Body of pancreas (tissue), 4 donors: ENCODE measurements at places on chromosomes 7 and 10. TPM values are rescaled to one million over a fixed set of nuclear protein-coding genes. Genes with fewer than 3 reads are reported as not detected.

MYO1G gene
- total RNA-seq = 3.3 TPM

EVX1 gene
- not detected for total RNA-seq

SLC26A3 gene
- not detected for total RNA-seq

IDI2 gene
- not detected for total RNA-seq

ADAMTS14 gene
- total RNA-seq = 0.33 TPM

ATOH7 gene
- not detected for total RNA-seq

AOAH gene
- total RNA-seq = 4.9 TPM

ZNF365 gene
- 1.6 TPM for total RNA-seq

HEPACAM2 gene
- total RNA-seq = 2.1 TPM

HMX2 gene
- not detected for total RNA-seq

TMEM270 gene
- not detected for total RNA-seq

OPN4 gene
- not detected for total RNA-seq

CRPPA gene
- total RNA-seq = 1.0 TPM

GCK gene
- 2.1 TPM for total RNA-seq

PNLIPRP2 gene
- total RNA-seq = 2,069 TPM

SH2B2 gene
- 1.0 TPM for total RNA-seq

KEL gene
- total RNA-seq = not detected

CCDC172 gene
- not detected for total RNA-seq

KLF6 gene
- 92.1 TPM for total RNA-seq

STN1 gene
- 32.2 TPM for total RNA-seq

INHBA gene
- not detected for total RNA-seq

SLC18A3 gene
- not detected for total RNA-seq

RAB19 gene
- total RNA-seq = 12.9 TPM

PSD gene
- total RNA-seq = 2.6 TPM

HOXA6 gene
- not detected for total RNA-seq

CREM gene
- total RNA-seq = 26.7 TPM
